ENCODE measurements at places on chromosomes 6 and 20.

DNA sequence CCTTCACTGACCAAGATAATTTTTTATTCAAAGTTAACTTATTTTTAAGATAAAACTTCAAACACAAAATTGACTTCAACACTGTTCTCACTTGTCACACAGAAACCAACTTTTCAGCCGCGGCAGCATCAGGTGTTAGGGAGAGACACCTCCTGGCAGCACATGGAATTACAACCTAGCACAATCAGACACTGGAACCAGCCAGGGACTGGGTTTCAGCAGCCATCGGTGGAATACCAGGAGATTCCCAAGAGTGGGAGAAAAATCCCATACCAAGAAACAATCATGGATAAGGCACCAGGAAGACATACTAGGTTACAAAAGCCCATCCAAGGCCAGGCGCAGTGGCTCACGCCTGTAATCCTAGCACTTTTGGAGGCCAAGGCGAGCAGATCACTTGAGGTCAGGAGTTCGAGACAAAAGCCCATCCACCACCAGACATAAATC, 70.0 kb downstream of the SNX5 start:
- peak; percentile 24 for DNase-seq

DNA sequence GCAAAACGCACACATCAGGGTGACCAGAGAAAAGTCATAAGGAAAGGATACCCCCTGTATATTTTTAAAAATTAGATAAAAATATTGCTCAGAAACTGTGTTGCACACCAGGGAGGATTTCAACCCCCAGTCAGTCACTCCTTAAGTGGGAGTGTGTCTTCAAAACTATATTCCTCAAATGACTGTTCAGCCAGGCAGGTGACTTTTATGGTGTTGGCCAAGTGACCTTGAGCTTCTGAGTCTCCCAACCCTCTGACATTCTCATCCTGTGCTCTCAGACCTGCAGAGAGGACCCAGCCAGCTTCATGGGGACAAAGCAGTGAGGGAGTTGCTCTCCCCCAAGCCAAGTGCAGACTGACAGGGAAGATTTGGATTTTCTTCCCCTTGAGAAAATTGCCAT, 311.9 kb upstream of the JARID2 start:
- no peak for DNase-seq

GRCh38 chr6:145368075-145368474, 367.2 kb downstream of the EPM2A start:
- DNase-seq = no peak

DNA sequence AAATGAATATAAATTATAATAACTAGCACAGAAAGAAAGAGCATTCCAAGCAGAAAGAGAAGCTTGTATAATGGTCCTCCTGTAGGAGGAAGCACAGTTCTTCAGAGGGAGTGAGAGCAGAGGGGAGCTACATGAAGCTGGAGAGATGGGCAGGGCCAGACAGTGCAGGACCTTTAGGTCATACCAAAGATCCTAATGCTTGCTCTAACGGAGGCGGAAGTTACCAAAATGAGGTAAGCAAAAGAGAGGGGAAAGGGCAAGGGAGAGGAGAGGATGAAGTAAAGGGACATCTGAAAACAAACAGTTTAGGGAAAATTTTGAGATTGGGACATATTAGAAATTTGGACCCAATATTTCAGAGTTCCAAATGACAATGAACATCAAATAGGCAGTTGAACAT, 50.2 kb downstream of the HBS1L start:
- no peak for DNase-seq

- DNase-seq = no peak
These were observed 257.0 kb upstream of the BTBD3 start for GRCh38 chr20:11660673-11661072.

GRCh38 chr6:86331265-86331840, 606.0 kb upstream of the HTR1E start:
- DNase-seq = no peak
